ENCODE measurements at places on chromosomes 13 and 19.

GRCh38 chr13:80214050-80214449 is 126.9 kb downstream of the SPRY2 start:
- DNase-seq = no peak

GRCh38 chr19:993831-994393 is 6.3 kb upstream of the GRIN3B start:
- DNase-seq = no peak

- DNase-seq = no peak
Measured at GRCh38 chr19:57689750-57690149, 8.0 kb downstream of the ZNF551 start.

DNA sequence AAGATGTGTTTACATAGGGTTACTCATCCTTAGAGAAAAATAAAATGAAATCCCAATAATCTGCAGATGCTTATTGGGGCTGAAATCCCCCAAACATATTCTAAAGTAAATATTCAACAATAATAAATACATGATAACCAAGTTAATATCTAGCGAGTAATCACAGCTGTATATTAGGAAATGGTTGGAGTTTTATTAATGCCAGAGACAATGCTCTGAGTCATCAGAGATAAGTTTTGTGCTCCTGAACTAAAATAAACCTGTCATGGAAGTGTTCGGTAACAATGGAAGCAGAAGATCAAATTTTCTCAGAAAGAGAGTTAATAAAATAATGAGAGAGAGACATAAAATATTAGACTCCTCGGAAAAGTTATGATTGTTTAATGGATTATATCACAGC is 31.4 kb downstream of the FLT1 start:
- DNase-seq = no peak

- DNase-seq = no peak
Measured at GRCh38 chr13:73058432-73058735, 421 bp upstream of the KLF5 start.

DNA sequence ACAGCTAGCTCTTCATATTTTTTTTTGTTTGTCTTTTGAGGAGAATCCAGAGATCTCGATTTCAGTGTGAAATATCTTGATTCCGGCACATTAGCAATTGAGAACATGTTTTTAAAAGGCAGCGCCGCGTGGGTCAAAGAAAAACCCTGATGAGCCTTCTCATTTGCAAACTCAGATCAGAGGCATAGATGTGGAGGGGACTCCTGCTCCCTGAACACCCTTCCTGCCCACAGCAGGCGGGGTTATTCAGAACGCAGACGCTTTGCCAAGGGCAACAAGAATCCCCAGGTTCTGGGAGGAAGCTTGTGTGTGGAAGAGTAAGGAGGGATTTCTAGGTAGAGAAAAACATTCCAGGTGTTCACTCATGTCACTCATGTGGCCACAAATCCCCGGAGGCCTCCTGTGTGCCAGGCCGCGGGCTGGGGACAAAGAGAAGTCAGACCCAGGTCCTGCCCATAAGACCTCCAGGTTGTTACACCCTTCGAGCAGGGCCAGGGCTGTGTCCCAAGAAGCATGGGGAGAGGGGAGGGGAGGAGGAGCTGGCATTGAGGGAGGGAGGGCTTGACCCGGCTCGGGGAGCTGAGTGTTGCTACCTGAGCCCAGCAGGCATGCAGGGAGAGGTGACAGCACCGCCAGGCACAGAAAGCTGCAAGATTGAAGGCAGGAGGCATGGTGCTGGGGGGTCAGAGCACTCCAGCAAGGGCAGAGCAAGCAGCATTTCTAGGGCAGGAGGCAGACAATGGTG is 15.9 kb upstream of the IGLON5 start:
- no peak for DNase-seq

DNA sequence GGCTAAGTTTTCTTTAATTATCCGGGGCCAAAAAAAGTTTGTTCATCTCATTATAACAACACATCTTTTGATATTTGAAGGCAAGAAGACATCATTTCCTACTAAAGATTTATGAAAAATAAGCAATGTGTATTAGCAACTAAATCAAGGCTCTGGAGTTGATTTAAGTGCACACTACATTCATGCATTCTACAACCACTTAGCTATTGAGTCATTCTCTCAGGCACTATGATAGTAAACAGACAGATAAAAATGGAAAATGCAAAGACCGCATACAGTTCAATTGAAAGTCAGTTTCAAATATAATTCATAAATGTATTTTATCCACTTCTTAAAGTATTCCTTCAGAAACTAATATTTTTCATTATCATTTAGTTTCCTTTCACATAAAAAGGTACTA is 1395.2 kb downstream of the PCDH9 start:
- no peak for DNase-seq

DNA sequence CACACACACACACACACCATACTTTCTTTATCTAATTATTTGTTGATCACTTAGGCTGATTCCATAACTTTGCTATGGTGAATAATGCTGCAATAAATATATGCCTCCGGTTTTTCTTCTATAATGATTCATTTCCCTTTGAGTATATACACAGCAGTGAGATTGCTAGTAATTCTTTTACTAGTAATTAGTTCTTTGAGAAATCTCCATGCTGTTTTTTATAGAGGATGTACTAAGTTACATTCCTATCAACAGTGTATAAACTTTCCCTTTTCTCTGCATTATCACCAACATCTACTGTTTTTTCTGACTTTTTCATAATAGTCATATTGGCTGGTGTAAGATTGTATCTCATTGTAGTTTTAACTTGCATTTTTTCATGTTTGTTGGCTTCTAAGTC is 1405.1 kb downstream of the PCDH9 start:
- DNase-seq = no peak

DNA sequence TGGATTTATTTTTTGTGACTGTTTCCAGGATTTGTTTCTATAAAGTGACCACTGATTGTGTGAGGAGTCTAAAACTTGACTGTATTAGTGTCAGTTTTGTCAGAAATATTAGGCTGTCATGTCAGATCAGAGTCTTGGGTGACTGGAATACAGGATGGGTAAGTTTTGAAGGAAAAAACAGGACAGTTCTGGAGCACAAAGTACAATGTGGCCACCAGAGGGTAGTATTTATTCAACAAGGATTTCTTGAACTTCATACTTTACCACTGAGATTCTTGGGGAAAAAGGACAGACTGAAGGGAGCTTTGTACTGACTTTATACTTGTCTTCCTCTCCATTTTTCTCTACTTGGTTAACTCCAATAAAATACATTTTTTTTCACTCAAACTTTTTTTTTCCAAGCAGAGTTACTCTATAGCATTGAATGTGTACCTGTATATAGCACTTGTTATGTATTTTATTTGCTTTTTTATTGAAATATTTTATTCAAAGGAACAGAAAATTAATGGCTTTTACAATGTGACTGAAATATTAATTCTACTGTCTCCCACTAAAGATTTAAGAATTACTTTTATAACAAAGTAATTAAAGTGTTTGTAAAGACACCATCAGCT is 51.1 kb downstream of the LMO7 start:
- DNase-seq = no peak

DNA sequence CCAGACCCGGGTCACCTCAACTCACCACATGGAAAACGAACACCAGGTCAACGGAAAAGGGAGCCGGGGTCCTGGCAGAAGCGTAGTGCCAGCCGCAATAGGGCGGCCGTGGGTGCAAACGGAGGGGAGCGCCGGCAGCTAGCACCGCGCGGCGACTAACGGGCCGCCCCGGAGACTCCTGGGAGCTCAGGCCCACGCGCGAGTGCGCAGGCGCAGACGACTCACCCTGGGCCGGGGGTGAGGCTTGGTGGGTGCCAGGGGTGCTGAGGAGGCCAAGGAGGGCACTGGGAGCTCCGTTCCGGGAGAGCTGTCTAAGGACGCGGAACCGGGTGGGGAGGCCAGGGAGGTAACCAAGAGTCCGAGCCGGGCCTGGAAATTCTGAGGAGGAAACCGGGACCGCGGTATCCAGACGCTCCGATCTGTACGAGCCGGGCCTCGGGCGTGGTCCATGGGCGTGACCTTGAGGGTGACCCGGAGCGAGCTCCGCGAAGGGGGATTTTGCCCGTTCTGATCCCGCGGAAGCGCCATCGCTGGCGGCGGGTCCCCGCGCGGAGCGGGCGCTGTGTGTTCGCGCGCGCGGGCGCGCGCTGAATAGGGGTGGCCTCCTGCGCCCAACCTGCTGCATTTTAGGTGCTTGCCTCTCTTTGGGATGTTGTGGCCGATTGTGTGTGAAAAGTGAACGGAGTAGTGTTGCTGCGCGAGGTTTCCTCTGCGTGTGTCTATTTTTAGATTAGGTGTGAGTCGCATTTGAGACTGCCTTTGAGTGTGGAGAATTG is at the start of gene ZNF382:
Gene ZNF382, plus strand, starts transcription at position 213 of the 776 bp plus-strand sequence. CDS start 4,602 bp downstream, outside the sequence.
- DNase-seq = no peak

DNA sequence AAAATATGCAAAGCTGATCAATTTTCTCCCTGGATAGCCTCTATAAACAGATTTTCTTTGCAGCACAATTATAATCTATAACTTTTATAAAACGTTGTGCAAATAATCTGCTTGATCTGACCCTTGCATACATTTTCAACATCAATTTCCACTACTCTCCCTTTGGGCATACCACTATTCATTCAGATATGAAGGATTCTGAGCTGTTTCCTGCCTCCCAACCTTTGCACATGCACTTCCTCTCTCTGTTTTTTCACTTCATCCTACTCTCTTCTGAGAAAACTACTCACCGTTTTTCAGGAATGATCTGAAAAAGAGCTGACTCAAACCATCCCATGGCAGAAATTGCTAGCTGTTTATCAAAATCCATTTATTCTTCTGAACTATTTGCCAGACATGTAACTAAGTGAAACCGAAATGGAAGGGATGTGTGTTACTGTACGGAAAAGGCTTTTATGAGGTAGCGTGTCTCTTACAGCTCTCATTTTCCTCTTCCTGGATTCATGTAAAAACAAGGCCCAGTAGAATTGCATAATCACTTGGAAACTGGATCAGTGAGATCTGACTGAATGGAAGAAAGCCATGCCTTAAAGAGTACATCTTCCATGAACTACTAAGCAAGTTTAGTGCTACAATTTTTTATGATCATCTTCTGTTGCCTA is 1447.3 kb upstream of the MIR17HG start:
- DNase-seq = no peak

DNA sequence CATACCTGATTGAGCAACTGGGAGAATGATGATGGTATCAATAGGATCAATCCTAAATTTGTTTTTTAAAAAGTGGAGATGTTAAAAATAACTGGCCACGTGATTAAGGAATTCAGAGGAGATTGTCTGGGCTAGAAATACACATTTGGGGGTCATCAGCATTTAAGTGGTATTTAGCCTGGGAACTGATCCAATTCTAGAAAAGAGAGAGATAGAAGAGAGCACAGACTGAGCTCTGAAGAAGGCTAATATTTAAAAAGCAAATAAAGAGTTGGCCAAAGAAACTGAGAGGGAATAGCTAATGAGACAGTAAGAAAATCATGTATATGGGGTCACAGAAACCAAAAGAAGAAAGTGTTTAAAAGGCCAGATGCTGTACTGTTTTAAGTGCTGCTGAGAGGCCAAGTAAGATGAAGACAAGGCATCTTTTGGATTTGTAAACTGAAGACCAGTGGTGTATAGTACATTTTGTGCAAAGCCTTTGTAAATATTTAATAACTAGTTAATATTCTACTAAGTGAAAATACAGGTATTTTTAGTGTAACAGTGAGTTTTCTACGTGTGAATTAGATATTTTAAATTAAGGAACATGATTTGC is 40.2 kb downstream of the UBL3 start:
- DNase-seq = no peak

DNA sequence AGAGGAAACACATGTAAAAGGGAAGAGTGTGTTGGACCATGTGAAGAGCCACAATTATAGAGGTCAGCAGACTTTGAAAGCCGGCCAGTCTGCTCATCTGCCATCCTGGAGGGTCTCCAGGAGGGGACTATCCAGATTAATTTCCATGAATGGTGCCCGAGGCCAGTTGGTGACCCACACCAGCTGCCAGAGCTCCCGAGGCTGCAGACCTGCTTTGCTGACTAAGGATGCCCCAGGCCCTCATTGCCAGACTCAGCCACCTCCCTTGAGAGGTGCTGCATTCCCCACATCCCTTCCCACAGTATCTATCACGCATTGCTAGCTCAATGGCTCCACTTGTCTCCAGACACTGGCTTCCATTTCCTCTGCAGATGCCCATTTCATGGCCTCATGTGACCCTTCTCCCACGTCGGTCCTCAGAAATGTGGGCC is 110.3 kb downstream of the NALCN start:
- DNase-seq = no peak

All from DMS 273 treated with DMSO at 0.1 percent for 48 hours (cell line).